ENCODE measurements at places on chromosomes 4 and X.

GRCh38 chrX:21398426-21398825 lies 24.2 kb downstream of the CNKSR2 start:
- no peak for DNase-seq

GRCh38 chrX:115344885-115345614 lies 55.5 kb downstream of the LUZP4 start:
- no peak for DNase-seq

DNA sequence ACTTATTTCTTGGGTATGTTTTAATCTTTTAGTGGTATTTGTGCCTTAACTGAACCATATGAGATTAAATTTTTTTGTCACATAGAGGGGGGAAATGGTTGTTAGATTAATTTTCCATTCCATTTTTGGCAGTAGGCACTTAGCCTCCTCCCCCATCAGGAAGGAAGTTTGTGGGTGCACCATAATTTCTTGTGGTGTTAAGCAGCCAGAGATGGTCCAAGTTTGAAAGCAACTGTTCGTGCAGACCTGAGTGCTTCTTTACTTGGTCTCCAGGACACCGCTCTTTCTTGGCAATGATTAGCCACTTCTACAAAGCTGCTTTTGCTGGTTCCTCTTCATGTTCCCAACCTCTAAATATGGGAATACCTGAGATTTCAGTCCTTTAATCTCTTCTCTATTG lies 92.7 kb upstream of the RPL34 start:
- DNase-seq, result no peak

GRCh38 chrX:154534526-154535322 lies 11.9 kb downstream of the G6PD start:
- DNase-seq, result peak; percentile 90

- DNase-seq, result no peak
Observed at GRCh38 chr4:38202242-38202641, 242.0 kb downstream of the PTTG2 start.

GRCh38 chr4:114474188-114474800 lies 124.3 kb upstream of the UGT8 start:
- no peak for DNase-seq

GRCh38 chr4:48949518-48950219 lies 36.4 kb upstream of the CWH43 start:
- DNase-seq, result no peak

DNA sequence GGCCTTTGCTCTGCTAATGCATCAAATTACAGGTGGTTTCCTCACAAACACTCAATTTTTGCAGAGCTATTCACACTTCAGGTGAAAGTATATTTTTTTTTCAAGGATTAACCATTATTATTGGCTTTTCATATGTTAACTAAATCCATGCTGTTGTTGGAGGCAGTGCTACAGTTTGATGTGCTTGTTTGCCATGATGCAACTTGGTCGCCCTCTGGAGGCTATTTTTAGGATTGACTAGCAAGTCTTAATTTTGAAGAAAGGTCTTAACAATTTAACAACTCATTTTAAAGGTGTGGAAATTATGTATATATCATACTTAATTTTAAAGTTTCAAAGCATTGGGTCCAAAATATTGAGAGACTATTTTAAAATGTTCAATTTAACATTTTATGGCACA lies 168.8 kb upstream of the FAM47A start:
- DNase-seq, result no peak

- DNase-seq, result no peak
Observed at GRCh38 chr4:118729287-118730286, 44.4 kb downstream of the METTL14 start.

- no peak for DNase-seq
Observed at GRCh38 chrX:6917666-6918065, 229.8 kb upstream of the STS start.

- no peak for DNase-seq
Observed at GRCh38 chrX:70437921-70438665, 6.5 kb upstream of the DLG3 start.

DNA sequence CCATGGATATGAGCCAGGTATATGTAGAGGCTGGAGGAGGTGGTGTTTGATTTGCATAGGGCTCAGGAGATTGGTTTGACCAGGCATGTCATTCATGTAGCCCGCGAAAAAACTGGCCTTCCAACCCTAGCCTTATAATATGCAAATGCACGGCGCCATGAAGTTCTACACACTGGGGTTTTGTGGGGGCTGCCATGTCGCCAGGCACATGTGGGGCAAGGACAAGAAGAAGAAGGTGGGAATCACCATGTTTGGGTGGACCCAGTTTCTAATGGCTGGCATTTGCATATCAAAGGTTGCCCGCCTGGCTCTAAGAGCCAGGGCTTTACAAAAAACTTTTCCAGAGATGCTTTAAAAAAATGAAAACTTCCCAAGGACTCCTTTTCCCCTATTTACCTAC lies 1251.0 kb downstream of the PCDH18 start:
- DNase-seq, result no peak

DNA sequence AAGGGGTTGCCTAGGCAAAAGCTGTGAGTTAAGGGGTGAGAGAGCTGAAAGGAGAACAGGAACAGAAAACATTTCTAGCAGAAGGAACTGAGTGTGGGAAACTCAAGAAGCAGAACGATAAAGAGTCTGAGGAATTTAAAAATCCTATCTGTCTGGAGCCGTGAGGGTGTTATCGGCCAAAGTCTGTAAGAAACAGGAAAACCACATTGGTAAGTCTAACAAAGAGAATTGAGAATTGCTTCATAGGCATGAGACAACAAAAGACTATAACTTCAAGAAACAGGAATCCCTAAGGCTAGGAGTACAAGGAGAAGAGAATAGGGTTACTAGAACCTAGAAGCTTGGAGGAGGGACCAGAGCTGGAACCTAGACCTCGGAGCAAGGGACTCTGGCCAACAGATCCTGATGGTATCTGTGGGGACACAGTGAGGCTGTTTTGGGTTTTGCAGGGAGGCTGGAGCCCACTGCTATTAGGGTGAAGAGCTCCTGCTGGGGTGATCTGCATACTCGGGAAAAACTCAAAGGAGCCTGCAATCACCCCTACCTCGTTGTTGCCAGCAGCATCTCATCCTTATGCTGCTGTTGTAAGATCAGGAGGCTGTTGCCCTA lies 175.6 kb downstream of the FBXO8 start:
- no peak for DNase-seq

DNA sequence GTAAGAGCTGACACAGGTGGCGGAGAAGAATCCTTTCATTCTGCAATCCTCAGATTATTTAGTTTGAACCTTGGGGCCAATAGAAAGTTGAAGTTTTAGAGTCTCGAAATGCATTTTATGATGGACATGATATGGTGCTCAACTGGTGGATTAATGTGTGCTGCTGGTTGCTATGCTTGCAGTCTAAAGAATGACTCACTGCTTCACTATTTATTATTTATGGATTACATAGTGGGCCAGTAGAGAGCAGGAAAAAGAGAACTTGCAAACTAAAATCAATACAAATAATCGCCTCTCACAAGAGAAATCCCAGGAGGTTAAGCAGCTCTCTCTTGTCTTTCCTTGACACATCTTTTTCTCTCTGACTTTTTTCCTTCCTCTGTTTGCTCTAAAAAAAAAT lies 2326.8 kb upstream of the AGA start:
- DNase-seq, result no peak

GRCh38 chr4:31275906-31276305 lies 555.7 kb downstream of the PCDH7 start:
- no peak for DNase-seq

DNA sequence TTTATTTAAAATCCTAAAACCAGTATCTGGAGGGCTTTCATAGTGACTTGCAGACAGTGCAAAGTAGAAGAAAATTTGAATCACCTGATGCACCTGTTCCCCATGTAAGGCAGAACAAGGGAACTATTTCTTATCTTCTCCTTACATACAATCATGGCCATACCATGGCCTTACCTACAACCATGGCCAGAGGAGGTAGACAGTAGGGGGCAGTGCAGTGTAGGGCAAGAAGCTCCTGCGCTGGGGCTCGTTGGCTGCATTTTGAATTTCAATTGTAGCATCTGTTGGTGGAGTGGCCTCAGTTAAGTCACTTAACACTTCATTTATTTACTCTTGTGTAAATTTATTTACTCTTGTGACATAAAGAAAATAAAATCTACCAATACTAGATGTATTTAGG lies 33.0 kb downstream of the GALNTL6 start:
- no peak for DNase-seq

DNA sequence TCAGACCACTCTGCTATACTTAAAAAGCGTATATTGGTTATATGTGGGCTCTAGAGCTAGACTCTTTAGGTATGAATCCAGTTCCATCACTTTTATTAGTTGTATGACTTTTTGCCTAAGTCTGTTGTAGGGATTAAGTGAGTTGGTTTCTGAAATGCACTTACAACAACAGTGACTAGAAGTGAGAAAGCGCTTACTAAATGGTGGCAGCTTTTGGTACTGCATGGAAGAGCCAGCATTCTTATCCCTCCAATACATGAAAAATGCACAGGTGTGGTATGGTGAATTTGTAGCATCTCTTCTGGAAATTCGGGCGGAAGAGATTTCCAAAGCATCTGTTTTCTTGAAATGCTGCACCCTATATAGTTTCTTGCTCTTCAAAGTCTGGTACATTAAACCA lies 117.1 kb downstream of the SPANXA1 start:
- no peak for DNase-seq

DNA sequence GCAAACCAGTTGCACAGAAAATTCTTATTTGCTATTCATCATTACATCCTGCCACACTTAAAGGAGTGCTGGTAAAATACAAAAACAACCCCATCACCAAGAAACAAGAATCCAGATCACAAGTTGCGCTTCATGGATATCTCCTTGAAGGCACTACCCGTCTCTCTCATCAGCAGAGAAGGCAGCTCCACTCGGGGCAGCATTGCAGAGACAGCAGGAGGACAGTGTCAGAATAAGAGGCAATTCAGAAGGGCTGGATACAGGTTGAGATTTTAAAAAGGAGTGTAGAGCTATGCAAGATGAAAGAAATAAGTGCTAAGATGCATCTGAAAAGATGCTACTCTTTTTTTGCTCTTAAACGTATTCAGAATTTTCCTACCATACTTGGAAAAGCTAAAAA lies 71.4 kb downstream of the LDB2 start:
- DNase-seq, result no peak

- DNase-seq, result no peak
Observed at GRCh38 chr4:38119668-38120385, 159.6 kb downstream of the PTTG2 start.

DNA sequence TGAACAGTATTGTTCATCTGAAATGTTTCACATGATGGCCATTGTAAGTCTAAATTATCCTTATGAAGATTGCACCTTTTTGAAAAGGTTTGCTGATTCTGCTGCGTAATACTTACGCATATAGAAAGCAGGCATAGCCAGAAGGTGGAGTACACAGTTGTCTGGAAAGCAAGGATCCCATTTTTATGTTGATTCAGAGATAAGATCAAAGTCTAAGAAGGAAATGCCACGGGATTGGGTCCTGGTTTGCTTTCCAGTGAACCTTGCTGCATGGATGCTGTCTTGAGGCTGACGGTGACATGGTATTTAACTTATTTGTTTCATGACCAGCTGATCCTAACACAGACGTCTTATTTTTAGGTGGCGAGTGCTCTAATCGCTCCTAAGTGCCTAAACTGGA lies 15.5 kb downstream of the MAGEA9B start:
- no peak for DNase-seq

DNA sequence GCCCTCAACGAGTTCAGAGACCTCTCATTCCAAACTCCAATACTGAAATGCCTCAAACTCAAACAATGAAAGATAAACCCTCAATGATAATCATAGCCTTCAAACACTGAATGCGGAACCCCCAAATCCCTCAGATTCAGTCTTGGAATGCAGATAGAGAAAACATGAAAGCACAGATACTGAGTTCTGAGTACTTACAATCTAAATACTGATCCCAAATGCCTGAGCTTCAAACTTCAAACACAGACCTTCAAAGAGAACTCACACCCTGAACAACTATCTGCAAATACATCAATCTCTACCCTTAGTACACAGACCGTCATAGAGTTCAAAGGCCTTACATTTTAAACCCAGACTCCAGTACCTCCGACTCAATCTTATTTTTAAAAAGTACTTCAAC lies 16.9 kb upstream of the PAGE4 start:
- no peak for DNase-seq

- DNase-seq, result no peak
Observed at GRCh38 chrX:28969126-28969525, 381.9 kb downstream of the IL1RAPL1 start.

GRCh38 chrX:116276261-116276660 lies 105.7 kb downstream of the AGTR2 start:
- DNase-seq, result no peak

DNA sequence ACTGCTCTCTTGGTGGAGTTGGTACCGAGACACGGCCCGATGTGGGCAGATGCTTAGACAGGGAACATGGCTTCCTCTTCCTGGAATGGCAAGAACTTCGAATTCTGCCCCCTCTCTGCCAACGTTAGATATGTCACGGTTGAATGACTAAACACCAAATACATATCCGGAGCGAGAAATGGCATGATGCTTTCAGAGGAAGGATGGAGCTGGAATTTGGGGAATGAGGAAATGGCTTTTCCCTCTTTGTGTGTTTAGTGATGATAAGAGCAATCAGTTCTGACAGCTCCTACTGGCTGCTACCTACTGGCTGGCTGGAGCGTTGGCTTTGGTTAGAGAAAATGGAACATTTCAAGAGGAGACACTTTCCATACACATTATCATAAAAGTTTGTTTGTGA lies 140.0 kb downstream of the DHRSX start:
- no peak for DNase-seq

Data from CD4-positive, alpha-beta T cell treated with Interleukin-15 for 1 hour (primary cell).